ENCODE measurements at places on chromosomes 11 and 22.

GRCh38 chr11:121228851-121229250 is 63.7 kb upstream of the SC5D start:
- no peak for DNase-seq

- no peak for DNase-seq
These were observed 488.7 kb downstream of the TBC1D22A start for GRCh38 chr22:47250995-47251765.

DNA sequence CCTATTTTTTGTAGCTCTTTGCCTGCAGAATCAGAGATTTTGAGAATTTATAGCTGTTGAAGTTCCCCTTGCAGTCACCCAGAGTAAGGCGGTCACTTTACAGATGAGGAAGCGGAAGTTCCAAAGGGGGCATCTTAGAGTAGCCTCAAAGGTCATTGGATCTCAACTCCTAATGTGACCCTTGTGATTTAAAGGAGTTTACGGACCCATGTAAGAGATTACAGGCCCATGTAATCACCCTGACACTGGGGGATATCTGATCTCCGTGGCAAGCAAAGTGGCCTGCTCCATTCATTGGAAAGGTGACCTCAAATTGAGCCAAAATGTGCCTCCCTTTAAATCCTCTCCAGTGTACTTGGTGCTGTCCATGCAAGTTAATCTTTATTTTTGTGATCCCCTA is 15.7 kb downstream of the P2RX3 start:
- no peak for DNase-seq

DNA sequence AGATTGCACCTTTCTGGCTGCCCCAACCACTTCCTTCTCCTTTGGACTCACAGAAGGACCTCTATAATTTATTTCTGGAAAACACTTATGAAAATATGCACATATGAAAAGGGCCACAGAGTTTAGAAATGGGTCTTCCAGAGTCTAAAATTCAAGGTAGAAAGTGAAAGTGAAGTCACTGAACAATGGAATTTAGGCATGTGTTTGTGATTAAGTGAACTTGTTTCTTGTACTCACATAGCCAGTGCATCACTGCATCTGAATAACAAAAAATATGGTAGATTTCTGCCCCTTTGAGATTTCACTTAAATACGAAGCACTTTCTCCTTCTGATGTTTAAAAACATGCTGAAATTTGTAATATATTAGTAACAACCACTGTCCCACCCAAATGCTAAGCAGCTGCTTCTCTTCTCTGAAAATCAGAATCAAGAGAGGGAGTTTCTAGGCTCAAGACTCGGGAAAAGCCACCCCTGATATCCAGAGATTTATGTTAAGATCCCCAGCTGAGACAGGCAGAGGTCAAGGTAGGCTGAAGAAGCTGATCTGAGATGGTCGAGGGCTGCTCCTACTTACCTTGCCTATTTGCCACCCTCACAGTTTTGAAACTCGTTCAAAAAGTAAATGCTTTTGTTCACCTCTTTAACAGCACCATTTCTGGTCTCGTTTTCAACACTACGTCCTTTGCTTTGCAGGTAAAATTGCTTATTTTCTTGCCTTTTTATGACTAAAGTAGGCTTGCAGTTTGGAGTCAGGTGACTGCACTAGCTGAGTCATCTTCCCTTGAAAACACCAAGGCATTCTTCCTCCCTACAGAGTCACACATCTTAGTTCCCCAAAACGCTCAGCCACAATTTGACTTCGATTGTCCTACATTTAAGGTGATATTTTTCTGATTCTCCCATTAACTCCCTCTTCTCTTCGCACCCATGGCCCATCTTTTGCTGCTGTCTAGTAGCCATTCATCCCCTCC is at the start of gene XKR3:
TSS of gene XKR3 (minus strand) at position 696 of the 972 bp plus-strand sequence. CDS start 17,338 bp downstream, outside the sequence.
- DNase-seq, result no peak

DNA sequence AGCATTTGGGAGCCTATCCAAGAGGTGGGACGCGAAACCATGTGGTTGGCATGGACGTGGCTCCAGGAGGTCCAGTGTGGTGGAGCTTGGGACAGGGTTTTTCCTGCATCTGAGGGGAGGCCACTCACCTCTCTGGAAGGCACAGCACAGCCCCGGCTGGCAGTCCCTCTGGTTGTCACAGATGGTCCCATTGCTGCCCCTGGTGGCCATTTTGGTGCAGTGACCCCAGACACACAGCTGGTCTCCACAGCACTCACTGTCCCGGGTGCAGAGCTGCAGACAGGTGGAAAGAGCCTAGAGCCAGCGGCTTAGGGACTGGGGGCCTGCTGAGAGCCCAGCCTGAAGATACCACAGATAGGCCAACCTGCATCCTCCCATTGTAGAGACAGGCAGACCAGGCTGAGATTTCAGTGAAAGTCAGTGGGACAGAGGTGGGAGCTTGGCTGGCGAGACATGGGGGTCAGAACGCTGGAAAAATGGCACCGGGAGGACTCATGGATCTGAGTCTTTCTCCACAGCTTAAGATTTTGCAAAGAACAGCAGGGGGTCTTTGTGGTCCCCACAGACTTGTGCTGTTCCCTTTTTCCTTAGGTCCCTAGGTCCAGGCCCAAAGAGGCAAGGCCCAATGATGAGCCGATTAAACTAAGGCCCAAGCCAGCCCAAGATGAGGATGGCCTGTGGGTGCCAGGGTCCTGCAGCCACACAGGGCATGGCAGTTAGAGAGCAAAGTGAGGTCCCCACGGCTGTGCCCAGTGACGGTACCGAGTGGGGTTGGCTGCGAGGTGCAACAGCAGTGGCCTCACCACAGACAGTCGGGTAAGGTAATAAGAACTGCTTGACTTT is 41.4 kb downstream of the DKK3 start:
- DNase-seq, result peak; percentile 31

DNA sequence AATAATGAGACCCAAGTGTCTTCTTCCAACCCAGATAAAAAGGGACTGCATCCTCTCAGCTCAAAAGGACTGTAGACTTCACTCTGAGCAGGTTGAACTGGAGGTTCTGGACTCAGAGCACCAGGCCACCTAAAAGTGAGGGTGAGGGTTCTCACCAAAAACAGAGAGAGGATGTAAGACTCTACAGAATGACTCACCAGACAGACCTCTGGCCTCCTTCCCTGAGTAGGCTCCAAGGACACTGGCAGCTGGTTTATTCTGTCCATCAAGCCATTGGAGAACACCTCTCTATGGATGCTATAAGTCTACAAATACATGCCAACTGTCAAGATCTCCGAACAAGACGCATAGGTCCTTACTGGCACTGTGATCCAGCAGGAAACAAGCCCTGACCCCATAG is 27.2 kb downstream of the FEZ1 start:
- DNase-seq, result no peak

DNA sequence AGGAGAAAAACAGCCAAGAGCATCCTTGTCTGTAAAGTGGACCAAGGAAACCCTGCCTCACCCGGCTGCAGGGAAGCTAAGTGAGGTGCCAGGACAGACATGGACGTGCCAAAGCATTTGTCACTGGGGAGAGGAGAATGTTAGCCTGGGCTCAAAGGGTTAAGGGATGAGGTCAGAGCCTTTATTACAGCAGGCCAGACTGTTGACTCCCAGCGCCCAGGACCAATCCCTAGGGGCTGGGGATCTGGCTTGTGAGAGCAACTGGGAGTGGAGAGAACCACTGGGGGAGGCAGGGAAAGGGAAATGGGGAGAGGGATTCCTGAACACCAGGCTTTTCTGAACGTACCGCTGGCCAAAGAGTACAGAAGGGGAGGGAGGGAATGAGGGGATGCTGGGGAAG is 2.6 kb downstream of the CHRM1 start:
- DNase-seq, result no peak

DNA sequence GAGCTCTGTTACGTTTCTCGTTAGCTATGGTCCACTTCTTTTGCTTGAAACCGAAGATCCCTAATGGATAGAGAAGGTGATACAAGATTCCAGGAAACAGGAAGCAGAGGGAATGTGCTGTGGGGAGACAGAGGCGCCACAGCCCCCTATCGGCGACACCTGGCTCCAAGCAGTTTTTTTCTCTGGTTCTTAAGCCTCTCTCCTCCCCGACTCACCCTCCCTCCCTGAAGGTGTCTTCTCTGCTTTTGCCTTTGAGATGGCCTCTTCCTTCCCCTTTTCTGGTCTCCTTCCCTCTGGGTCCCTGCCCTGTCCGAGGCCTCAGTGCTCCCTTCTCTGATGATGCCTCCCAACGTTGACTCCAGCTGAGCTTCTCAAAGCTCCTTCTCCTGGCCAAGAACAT is 14.2 kb upstream of the APOBEC3A start:
- DNase-seq, result no peak

DNA sequence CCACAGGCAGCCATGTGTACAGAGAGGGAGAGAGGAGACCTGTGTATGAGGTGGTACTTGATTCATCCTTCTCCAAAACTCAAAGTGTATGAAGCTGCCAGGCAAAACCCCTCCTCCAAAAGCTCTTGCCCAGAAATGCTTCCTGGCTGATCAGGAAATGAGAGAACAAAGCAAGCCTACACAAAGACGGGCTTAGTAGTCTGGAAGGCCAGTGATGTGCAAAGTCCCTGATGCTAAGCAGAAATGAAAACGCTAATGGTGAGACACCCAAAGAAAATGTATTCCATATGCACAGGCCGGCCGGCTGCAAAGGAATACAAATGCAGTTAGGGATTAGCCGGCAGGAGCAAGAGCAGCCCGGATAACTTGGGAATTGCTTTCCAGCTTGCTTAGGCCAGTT is 234.9 kb upstream of the CADM1 start:
- no peak for DNase-seq

- no peak for DNase-seq
These were observed 54.4 kb downstream of the ATXN10 start for GRCh38 chr22:45726081-45726480.

DNA sequence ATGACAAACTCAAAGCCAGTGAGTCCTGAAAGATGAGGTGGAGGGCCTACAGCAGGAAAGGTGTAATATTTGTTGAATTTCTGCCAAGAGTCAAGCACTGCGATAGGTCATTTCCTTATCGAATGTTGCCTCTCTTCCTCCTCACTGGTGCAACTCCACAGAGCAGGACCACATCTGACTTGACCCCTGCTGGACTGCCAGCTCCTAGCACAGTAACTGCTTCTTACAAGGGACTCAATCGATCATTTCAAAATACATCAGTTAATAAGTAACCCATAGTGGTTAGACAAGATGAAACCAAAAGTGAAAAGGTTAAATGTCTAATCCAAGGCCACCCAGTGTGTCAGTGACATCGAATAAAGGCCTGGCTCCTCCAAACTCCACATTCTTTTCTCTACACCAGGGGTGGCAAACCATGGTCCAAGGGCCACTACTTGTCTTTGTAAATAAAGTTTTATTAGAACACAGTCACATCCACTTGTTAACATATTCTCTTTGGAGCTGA is 98.5 kb upstream of the CSNK2A3 start:
- DNase-seq, result no peak

- DNase-seq, result no peak
These were observed 6.8 kb upstream of the ACY3 start for GRCh38 chr11:67657300-67657699.

DNA sequence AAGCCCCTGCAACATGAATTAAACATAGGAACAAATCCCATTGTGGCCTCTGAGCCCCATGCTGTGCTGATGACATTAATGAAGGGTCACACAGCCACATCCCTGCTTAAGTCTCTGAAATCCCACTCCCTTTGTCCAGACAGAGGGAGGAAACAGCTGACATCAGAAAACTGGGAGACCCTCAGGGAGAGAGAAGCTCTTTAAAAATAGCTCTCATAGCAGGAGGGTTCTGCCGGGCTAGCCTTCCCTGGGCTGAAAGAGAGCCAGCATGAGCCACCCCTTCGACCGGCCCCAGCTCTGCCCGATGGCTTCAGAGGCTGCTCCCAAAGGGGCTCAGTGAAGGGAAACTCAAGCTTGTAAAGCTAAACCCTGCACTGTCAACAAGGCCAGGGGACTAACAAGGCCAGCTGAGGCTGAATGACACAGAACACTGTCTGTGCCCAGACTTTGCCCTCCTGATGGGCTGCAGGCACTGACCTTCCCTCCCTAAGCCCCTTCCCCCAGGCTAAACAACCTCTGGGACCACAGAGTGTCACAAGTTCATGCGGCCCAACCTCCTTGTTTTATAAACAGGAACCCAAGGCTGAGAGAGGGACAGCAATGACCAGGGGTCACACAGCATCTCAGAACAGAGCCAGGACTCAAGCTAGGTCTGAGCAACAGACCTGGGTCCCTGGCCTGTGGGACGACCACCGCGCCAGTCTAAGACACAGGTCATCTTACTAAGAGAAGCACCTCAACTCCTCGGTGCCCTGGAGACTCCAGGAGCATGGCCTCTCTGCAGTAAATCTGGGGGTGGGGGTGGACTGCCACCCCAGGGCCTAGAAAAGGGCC is 163.8 kb downstream of the CHST1 start:
- DNase-seq, result no peak

DNA sequence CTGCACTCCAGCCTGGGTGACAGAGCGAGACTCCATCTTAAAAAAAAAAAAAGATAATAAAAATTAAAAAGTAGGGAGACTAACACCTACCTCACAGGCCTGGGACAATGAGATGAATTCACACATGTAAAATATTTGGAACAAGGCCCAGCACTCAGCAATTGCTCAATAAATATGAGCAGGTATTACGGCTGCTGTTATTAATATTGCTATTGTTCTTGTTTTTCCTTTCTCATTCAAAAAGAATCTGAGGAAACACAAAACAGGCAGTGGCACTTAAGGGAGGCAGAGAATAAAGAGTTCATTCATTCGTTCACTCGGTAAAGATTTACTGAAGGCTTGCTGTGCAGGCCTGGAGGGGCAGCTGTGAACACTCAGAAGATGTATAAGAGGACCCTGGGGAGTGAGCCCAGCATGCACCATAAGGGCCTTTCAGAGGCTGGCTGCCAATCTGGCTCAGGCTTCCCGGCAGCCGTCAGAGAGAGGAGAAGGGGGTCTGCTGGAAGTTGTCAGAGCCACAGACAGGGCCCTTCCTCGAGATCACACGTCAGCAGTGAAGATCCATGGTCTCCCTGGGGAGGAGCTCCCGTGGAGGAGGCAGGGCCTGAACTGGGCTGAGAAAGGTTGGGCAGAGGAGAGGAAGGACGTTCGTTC is 51.6 kb upstream of the TCF20 start:
- no peak for DNase-seq

DNA sequence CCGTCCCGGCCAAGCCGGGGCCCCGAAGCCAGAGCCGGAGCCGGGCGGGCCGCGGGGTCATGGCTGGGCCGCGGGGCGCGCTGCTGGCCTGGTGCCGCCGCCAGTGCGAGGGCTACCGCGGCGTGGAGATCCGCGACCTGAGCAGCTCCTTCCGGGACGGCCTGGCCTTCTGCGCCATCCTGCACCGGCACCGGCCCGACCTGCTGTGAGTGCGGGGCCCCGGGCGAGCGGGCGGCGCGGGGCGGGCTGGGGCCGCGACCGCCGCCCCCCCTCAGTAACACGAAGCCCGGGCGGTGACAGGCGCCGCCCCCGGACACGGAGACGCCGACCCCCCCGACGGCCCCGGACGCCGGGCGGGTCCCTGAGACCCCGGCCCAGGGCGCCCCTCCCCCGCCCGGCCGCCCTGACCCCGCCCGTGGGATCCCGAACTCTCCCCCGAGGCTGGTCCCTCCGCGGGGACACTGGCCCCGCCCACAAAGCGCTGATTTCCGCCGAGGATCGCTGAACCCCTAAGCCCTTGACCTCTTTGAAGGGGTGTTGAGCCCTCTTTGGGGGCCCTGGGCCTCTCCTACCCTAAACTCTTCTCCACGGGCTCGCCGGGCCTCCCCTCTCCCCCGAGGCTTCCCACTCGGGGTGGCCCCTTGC is 389 bp downstream of the MICALL1 start:
- DNase-seq, result no peak

GRCh38 chr22:49066619-49067018 is 761.1 kb downstream of the BRD1 start:
- no peak for DNase-seq

Measured in stimulated activated CD8-positive, alpha-beta memory T cell treated with anti-CD3 and anti-CD28 coated beads, Interleukin-15, amount 100 ng/mL, for 24 hours (primary cell).